CD4-positive, CD25-positive, alpha-beta regulatory T cell (primary cell): ENCODE measurements at places on chromosomes 5 and 9.

- no peak for DNase-seq
Observed at GRCh38 chr9:117434566-117434965, 19.7 kb upstream of the ASTN2 start.

DNA sequence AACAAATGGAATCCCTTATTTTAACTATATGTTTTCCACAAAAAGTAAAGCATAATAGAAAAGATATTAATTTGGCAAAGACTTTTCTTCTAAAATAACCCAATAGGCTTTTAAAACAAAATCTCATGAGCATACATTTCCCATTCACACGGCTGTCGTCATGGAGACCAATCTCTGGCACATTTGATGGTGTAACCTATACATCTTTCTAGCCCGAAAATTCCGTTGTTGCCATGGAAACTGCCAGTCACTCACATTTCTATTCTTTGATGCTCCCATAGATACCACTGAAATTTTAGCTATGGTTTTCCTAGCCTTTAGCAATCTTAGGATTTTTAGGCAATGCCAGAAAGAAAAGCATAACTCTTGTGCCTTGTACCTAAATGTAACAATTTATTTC is 262.9 kb upstream of the TRPM3 start:
- no peak for DNase-seq

GRCh38 chr9:79060766-79061165 is 511.0 kb upstream of the TLE4 start:
- no peak for DNase-seq

- DNase-seq = no peak
Observed at GRCh38 chr9:97562542-97562941, 61.1 kb downstream of the TMOD1 start.

DNA sequence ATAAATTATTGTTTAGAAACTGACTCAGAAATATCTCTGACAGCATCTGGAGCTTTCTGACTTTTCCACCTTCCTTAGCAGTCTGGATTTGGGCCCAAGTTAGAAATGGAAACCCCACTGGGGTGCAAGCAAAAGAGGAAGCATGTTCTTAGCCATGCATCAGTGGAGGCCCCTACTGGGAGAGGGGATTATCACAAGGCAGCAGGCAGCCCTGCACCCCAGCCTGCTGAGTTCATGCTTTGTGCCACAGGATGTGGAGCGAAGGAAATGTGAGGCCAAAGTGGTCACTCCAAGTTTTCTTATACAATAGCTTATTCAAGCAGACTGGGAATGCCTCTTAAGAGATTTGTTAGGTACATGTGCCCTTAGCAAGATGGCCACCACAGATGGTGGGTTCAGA is 146.5 kb upstream of the TLX3 start:
- DNase-seq = no peak

DNA sequence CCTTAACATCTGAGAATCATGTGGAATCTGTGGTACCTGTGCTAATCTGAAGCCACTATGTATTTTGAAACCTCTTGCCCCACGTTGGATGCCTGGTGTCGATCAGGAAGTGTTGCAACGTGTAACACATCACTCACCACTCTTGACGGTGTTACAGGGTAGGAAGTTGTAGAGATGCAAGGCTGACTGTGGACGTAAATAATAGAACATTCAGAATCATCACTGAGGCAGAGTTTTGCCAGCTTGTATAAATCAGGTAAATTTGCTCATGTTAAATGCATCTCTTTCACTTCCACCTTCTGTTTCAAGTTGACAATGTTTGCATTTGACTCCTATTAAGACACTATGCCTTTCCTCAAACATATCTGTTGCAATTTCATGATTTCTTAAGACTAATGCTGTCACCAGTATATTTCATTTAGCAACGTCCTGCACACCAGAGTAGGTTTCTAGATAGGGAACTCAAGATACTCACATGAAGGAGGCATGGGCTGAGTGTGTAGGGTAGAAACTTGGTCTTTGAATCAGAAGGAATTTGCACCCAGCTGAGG is 38.1 kb downstream of the BASP1 start:
- DNase-seq = no peak

DNA sequence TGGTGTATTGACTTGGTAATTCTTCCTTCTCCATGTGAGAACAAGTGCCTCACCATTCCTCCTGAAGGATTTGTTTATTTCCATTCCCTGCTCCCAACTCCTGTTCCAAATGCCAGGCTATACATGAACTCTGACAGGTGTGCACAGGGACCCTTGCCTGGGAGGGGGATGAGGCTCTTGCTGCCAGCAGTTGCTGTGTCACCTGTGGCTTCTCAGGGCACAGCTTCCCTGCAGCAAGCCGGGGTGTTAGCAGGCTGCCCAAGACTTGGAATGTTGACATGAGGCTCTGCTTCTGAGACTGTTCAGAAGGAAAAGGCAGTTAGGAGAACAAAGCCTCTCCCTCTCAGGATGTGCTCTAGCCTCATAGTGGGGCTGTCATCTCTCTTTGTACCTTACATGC is 131.3 kb downstream of the DOCK2 start:
- DNase-seq = no peak

DNA sequence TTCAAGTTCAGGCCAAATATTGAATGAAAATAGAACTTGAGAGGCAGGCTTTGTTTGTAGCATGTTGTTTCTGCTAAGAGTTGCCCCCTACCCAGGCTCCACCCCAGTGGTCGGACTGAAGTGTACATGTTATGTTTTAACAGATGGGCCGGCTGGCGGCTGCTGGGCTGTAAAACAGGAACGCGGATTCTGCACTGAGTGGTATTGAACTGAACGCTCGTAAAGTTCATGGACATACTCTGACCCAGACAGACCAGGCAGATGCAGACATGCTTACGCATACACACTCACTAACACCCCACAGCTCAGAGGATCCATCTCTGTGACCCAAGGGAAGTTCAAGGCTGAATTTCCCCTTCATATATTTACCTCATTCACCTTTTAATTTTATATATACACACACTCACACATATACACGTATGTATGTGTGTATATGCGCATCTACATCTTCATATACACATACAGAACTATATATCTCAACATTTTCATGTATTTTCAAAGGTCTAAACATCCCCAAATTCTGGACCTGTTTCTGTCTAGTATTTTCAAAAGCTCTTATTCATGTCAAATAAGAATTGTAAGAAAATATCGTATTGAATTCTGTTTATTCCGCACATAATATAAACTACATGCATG is 1.4 kb downstream of the MARCHF3 start:
- DNase-seq = no peak

GRCh38 chr9:92468206-92468605 is 14.1 kb downstream of the ASPN start:
- DNase-seq = no peak

- no peak for DNase-seq
Observed at GRCh38 chr5:98734646-98735045, 38.8 kb upstream of the RGMB start.
